ENCODE measurements at places on chromosomes 5 and 9.
A peak's percentile ranks its signal among the peaks of the same experiment; 100 is the strongest.

DNA sequence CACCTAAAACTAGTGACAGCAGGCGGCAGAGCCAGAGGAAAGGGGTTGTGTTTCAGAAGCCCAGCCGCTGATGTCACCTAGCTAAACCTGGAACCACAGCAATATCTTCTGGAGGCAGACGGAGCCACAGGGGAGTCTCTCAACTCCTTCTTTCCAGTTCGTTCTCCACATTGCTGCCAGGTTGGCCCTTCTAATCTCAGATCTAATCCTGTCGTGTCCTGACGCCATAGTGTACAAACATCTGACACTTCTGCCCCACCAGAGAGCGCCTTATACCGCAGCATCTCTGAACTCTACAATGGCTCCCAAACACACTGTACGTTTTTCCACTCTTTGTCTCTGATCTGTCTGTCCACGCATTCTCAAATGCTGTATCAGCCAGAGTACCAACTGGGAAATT is 240.0 kb downstream of the SMARCA2 start:
- no peak for DNase-seq

DNA sequence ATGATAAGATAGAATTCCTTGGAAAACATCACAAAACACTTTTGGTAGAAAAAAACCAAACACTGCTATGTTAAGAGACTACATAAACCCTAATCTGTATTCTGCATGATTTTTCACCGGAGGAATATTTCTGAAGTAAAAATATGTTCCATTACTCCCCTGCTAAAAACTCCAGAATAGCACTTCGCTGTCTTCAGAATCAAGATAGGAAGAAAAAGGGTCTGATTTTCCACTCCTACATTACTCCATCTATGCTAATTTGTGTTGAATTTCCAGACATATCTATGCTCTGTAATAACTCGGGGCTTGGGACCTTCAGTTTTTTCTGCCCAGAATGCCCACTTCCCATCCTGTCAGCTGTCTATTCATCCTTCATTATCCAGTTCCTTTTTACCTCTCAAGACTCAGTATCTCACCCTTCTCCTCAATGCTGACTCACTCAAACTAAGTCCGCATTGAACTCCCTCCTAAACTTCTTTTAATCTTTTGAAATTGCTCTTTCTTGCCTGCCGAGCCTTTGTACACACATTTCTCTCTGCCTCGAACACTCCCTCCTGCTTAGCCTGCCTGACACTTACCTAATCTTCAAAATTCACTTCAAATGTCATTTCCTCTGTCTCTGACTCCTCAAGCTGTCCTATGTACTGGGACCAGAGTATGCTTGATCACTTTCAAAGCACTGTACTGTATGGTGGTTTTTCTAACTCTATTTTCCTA is 171.0 kb downstream of the ARRDC3 start:
- no peak for DNase-seq

DNA sequence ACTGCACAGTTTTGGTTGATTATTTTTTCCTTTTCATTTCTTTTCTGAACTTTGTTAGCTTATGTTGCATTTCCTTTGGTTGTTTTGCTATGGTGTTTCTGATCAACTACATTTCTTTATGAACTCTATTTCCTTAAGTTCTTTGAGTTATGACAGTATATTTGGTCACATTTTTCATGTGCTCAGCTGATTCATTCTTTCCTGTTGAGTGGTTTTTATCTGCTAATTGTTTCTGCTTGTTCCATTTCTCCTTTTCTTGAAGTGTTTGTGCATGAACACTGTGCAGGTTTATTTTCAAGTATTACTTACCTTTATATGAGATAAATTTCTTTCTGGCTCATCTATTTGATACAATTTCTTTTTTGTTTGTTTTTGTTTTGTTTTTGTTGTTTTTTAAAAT is 50.9 kb upstream of the MACIR start:
- DNase-seq: no peak

DNA sequence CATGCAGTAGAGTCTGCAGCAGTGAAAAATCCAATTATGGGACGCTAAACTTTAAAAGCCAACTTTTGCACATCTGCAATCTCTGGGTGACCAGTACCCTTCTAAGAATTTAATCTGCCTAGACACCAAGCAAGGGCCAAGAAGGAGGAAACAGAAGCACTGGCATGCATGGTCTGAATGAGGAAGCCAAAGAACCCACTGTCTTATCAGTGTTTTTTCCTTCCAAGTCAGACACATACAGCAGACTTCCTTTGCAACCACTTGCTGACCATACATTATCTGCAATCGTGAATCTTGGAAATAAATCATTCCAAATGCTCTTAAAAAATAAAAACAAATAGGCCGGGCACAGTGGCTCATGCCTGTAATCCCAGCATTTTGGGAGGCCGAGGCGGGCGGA is 65.9 kb downstream of the DEPDC1B start:
- DNase-seq: no peak

DNA sequence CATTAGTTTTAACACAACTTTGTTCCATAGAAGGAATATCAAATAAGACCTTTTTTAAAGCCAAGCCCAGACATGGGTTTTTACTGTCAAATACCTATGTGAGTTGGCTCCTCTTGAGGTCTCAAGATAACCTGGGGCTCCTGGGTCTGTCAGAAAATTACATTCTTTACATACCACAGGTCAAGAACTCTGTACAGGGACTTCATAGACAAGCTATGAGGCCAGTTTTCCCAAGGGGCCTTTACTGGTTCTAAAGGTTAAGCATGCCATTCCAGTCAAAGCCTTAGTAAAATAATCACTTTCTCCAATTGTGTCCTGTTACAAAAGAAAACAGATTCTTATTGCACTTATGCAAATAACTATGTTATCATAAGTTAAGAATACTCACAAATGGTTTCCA is 15.5 kb upstream of the SMC2 start:
- DNase-seq: no peak

DNA sequence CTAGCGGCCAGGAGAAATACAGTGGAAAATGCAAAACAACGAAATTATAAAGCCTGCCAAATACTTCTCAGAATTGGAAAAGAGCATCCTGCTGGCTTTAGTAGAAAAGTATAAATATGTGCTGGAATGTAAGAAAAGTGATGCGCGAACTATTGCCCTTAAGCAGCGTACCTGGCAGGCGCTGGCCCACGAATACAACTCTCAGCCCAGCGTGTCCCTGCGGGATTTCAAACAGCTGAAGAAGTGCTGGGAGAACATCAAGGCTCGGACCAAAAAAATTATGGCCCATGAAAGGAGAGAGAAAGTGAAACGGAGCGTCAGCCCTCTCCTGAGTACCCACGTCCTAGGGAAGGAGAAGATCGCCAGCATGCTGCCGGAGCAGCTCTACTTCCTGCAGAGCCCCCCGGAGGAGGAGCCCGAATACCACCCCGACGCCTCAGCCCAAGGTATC is 15.0 kb downstream of the MSANTD3 start:
- DNase-seq: no peak

DNA sequence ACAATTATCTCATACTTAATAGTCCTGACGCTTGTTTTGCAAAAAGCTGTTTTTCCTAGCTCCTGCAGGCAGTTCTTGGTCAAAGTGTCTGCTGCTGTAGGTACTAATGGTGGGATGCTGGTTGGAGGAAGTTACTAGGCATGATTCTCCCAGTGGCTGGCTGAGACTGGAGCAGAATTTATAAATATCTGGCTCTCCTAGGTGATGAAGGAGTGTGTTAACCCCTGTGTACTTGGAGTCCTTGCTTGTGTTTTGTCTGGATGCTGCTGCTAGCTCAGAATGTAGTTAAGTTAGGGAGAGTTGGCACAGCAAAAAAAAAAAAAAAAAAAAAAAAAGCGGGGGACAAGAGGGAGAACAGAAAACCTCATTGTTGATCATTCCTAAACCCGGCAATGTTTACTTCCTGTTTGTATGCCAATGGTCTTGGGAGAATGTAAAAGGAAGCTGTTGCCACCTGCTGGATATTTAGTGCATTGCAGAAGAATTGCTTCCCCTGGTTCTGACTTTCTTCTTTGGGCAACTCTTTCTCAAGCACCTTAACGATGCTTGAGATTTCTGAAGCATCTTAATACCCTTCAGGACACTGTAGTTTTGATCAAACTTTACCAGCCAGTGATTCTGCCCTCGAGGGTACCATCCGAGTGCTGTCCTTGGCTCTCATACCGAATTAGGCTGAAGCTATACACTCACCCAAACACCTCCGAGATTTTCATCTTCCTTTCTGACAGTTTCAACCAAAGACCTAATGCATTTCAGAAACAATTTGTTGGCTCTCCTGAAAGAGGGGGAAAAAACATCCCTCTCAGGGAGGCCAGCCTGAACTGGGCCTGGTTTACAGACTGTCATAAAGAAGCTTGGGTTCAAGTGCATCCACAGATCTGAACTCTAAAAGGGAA is 71.7 kb upstream of the WWC1 start:
- peak; percentile 26 for DNase-seq

- no peak for DNase-seq
These were observed 50.5 kb upstream of the STC2 start for GRCh38 chr5:173378727-173379126.

GRCh38 chr5:169814045-169814444 is 166.2 kb downstream of the INSYN2B start:
- DNase-seq: no peak

- DNase-seq: no peak
These were observed 41.0 kb downstream of the KCNV2 start for GRCh38 chr9:2758162-2758897.

GRCh38 chr5:81020478-81021167 is 60.5 kb downstream of the RASGRF2 start:
- DNase-seq: no peak

GRCh38 chr9:137007816-137008270 is 11.5 kb upstream of the CLIC3 start:
- no peak for DNase-seq

- no peak for DNase-seq
These were observed 9.7 kb upstream of the CLPTM1L start for GRCh38 chr5:1354576-1354975.

GRCh38 chr9:90999425-91000397 is 198.1 kb downstream of the SYK start:
- DNase-seq: no peak

DNA sequence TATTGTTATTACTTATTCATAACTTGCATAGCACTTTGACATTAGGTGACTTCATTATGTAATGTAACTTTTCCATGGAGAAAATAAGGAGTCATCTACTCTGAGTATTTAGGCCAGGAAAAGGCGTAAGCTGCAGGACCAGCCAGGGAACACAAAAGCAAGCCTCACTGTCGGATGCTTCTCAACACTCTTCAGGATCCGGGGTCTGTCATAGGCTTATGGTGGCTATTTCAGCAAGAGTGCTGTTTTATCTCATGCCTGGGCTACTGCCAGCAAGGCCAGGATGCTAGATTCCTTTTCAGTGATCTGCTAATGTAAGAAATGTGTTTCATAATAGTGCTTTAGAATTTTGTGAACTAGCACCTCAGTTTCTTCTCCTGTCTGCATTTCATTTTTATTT is 162.4 kb downstream of the CHSY3 start:
- DNase-seq: no peak

GRCh38 chr9:120388003-120388855 is 191.7 kb downstream of the CDK5RAP2 start:
- no peak for DNase-seq

- no peak for DNase-seq
These were observed 40.3 kb upstream of the CDKN2B start for GRCh38 chr9:22049411-22049810.

DNA sequence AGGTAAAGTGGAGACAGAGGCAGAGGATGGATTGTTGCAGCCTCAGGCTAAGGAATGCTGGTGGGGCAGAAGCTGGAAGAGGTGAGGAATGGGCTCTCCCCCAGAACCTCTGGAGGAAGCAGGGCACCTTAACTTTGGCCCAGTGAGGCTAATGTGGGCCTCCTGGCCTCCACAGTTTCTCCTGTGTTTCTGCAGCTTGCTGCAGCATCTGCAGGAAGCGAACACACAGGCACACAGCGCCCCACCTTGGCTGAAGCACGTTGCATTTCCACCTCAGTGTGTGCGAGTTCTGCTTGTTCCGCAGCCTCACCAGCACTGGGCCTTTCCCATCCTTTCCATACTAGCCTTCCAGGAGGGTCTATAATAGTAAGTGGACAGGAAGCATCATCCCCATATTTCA is 27.2 kb upstream of the ASS1 start:
- DNase-seq: no peak

GRCh38 chr5:173452119-173452905 is 124.1 kb upstream of the STC2 start:
- no peak for DNase-seq

- DNase-seq: no peak
These were observed 55.2 kb upstream of the TUSC1 start for GRCh38 chr9:25733336-25733982.

GRCh38 chr5:26518065-26518464 is 520.3 kb downstream of the CDH9 start:
- no peak for DNase-seq

DNA sequence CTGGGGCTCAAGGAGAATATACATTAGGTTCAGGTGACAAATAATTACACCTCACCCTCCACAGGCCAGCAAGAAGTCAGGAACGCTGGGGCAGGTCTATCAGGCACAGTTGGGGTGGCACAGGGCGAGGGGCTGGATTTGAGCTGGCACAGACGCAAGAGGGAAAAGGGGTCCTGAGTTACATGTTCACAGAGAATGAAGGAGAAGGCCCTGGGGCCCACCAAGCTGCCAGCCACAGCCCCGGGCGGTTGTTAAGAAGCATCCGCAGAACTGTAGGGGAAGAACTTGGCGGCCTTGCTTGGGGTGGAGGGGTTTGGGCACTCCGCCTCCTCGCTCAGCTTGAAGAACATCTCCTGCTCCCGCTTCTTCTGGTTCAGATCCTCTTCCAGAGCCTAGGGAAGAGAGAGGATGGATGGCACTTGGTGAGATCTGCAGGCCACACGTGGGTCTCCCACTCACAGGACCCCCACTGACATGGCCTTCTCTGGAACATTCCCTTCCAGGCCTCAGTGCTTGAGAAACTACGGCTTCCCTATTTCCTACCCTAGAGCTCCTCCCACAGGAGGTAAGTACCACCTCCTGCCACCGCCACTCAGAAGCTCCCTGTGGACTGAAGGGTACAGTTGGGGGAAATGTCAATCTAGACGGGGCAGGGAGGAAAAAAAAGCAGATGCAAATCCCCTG is 38.3 kb upstream of the FBXW11 start:
- no peak for DNase-seq

GRCh38 chr5:14684757-14685156 is 20.2 kb downstream of the OTULIN start:
- DNase-seq: no peak

- no peak for DNase-seq
These were observed 83.3 kb upstream of the CCDC112 start for GRCh38 chr5:115379622-115380344.

DNA sequence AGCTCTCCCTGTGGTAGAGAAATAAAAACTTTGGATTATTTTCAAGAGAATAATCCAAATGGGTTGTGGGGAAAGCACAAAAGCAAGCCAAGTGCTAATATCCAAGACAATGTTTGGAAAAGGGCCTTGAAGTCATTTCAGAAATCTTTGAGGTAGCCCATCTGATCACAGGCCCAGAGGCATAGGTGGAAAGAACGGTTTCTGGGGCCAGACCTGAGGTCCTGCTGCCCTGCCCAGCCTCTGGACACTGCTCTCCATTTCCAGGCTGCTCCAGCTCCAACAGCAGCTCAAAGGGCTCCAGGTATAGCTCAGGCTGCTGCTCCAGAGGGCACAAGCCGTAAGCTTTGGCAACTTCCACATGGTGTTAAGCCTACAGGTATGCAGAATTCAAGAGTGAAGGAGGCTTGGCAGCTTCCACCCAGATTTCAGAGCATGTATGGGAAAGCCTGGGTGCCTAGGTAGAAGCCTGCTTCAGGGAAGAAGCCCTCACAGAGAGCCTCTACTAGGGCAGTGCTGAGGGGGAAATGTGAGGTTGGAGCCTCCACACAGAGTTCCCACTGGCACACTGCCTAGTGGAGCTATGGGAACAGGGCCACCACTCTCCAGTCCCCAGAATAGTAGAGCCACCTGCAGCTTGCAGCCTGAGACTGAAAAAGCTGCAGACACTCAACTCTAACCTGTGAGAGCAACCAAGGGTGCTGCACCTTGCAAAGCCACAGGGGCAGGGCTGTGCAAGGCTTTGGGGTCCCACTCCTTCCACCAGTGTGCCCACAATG is 133.1 kb downstream of the PIK3R1 start:
- no peak for DNase-seq
